ENCODE measurements at places on chromosomes 1 and 21.

DNA sequence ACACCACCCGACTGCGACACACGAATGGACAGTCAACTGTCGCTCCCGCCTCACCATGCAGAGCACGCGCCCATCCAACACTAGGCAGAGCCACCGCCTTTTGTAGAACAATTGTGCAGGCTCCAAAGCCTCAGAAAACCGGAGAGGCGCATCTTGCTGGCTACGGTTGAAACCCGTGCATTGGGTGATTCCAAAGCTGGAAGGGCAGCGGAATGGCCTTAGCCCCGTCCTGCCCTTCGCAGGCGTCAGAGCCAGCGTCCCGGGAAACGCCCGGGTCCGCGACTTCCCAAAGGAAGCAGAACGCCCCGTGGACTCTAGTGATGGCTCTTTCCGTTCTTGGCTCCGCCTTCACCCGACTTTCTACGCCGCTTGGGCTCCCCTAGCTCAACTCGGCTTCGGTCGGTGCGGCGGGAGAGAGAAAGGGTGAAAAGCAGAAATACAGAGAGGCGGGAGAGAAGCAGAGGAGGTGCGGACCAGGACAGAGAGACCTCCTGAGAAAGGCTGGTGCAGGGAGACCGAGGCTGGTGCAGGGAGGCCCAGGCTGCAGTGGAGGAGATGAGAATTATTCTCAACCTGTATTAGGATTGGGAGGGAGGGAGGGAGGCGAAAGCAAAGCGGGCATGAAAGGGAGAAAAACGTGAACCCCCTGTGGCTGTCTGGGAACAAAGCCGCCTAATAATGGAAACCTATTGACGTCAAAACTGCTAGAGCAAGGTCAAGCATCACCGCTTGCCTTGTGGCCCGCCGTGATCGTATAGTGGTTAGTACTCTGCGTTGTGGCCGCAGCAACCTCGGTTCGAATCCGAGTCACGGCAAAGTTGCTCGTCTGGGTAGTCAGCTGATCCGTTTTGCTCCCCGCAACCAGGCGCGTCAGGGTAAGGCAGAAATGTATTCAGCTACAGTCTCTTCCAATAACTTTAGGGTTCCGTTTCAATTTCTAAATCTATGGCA, 99.5 kb downstream of the PRKAB2 start:
- H3K4me3 ChIP-seq = peak overlapping the region; percentile 89
- H3K27me3 ChIP-seq = peaks cover 78% of the 10 kb centered on the region
- H3K36me3 ChIP-seq = peaks cover 7% of the 10 kb centered on the region
- no peak for DNase-seq
- H3K27ac ChIP-seq = no peak overlapping the region
- H3K4me1 ChIP-seq = peaks cover 9% of the 10 kb centered on the region

DNA sequence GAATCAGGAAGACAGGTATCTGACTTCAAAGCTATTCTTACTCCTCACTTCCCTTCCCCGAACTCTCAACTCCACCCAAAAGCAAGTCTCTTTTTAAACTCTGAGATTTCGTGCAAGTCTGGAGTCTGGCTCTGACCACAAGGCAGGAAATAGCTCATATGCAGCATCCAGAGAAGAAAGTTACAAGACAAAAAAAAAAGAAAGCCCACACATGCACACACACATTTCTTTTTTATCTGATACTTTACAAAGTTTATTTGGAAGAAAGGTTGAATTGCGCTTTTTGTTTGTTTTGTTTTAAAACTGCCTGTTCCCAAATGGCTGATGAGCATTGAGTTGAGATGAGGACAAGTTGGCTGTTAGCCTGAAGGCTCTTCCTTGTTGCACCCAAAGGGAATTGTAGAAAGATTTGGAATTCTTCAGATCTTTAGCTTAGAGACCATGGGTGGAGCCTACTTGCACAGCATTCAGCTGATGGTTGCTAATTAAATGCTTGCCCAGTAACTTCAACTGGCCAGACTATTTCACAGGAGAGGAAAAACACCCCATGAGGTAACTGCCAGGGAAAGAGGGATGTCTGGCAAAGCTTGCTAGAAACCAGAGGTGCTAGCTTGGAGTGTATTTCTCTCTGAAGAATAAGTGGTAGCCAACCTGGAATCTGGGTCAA, 490.3 kb downstream of the TTLL7 start:
- H3K27me3 ChIP-seq = no peaks in the 10 kb centered on the region
- no peaks in the 10 kb centered on the region for H3K4me1 ChIP-seq
- H3K27ac ChIP-seq = no peak overlapping the region

- H3K27ac ChIP-seq = no peak overlapping the region
- no peaks in the 10 kb centered on the region for H3K27me3 ChIP-seq
- H3K36me3 ChIP-seq = no peaks in the 10 kb centered on the region
- no peak overlapping the region for H3K4me3 ChIP-seq
- peaks cover 4% of the 10 kb centered on the region for H3K4me1 ChIP-seq
Measured at GRCh38 chr1:185016880-185017279, 28.5 kb upstream of the RNF2 start.

GRCh38 chr1:54566438-54567141, 18.6 kb downstream of the ACOT11 start:
- no peak overlapping the region for H3K4me3 ChIP-seq
- peaks cover 13% of the 10 kb centered on the region for H3K4me1 ChIP-seq
- H3K36me3 ChIP-seq = no peaks in the 10 kb centered on the region

DNA sequence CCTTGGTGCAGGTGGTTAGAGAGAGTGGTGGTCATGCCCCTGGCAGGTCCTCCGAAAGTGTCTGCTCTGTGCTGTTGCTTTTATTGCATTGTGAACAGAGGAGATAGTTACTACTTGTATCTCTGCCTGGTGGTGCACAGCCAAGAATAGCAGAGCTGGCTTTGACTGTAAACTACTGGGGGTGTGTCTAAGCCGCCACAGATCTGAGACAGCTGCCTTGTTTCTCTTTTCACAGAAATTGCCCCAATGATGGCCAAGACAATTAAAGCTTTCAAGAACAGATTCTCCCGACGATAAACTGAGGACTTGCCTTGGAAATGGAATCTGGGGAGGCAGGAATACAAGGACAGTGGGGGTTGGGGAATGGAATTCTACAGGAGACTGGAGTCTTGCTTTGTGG, 16.0 kb downstream of the ELOA start:
- H3K27me3 ChIP-seq = no peaks in the 10 kb centered on the region
- no peak overlapping the region for H3K27ac ChIP-seq
- H3K4me3 ChIP-seq = no peak overlapping the region
- no peak for DNase-seq
- peaks cover 15% of the 10 kb centered on the region for H3K36me3 ChIP-seq

GRCh38 chr1:101507547-101507971, 270.7 kb downstream of the S1PR1 start:
- no peak overlapping the region for H3K4me3 ChIP-seq
- no peak for DNase-seq
- H3K36me3 ChIP-seq = no peaks in the 10 kb centered on the region
- no peaks in the 10 kb centered on the region for H3K4me1 ChIP-seq
- H3K27me3 ChIP-seq = no peaks in the 10 kb centered on the region

DNA sequence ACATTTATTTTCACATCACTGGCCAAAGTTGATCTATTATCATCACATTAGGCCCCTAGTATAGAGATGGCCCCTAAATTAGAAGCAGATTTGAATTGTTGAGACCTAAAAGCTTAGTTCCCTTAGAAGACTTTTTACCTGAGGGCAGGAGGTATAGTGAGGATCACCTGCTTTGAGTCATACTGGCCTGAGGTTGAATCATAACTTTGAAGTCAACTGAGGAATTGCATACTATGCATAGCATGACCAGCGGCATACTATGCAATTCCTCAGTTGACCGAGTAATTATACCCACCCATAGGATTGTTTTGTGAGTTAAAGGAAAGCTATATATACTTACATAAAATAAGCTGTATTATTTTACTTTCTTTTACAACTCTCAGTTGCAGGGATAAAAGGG, 50.3 kb upstream of the DPH5 start:
- no peak overlapping the region for H3K4me3 ChIP-seq
- H3K27me3 ChIP-seq = no peaks in the 10 kb centered on the region
- no peak for DNase-seq
- peaks cover 20% of the 10 kb centered on the region for H3K4me1 ChIP-seq
- H3K27ac ChIP-seq = no peak overlapping the region

DNA sequence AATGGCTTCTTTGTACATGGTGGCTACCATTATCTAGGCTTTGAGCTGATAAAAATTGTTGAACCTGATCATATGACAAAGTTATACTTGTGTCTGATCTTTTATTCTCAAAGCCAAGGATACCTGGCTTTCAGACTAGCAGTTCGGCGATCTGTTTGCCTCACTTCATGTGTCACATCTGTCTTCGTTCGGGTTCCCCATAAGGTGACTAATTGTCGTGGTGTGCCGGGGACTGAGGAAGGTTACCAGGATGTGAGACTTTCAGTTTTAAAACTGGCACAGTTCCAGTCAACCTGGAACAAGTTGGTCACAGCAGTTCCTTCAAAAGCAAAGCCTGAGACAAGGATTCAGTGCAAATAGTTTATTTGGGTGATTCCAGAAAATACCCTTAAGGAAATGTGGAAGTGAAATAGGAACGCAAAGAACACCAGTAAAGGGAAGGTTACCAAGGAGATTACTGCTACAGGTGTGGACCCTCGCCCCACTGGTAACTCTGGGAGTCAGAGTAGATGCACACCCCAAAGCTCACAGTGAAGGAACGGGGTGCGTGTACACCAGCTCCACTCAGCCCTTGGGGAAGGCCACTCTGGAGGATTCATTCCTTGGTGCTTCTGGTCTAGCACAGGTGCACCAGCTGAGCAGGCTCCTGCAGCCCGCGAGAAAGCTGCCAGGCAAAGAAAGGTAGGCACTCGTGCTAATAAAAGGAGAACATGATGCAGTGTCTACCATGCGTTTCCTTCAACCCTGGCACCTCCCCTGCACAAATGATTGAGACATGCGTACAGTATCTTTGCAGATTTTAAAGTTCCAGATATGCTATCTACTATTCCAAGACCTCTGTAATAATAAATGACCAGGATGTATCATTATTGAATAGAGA, 69.0 kb downstream of the VWA5B1 start:
- H3K36me3 ChIP-seq = no peaks in the 10 kb centered on the region
- H3K4me3 ChIP-seq = no peak overlapping the region
- H3K27ac ChIP-seq = no peak overlapping the region
- H3K4me1 ChIP-seq = no peaks in the 10 kb centered on the region
- H3K27me3 ChIP-seq = peaks cover 66% of the 10 kb centered on the region

- peaks cover 4% of the 10 kb centered on the region for H3K36me3 ChIP-seq
- H3K4me1 ChIP-seq = peaks cover 4% of the 10 kb centered on the region
- no peak overlapping the region for H3K27ac ChIP-seq
- DNase-seq = no peak
- H3K27me3 ChIP-seq = no peaks in the 10 kb centered on the region
- no peak overlapping the region for H3K4me3 ChIP-seq
Measured at GRCh38 chr1:97845805-97846204, 75.0 kb downstream of the DPYD start.

GRCh38 chr1:197083474-197083873, 16.4 kb upstream of the F13B start:
- DNase-seq = no peak
- no peaks in the 10 kb centered on the region for H3K4me1 ChIP-seq
- H3K27me3 ChIP-seq = no peaks in the 10 kb centered on the region
- H3K36me3 ChIP-seq = peaks cover 65% of the 10 kb centered on the region

- H3K27me3 ChIP-seq = no peaks in the 10 kb centered on the region
- no peak overlapping the region for H3K27ac ChIP-seq
- H3K36me3 ChIP-seq = no peaks in the 10 kb centered on the region
- peaks cover 8% of the 10 kb centered on the region for H3K4me1 ChIP-seq
- no peak for DNase-seq
- H3K4me3 ChIP-seq = no peak overlapping the region
Measured at GRCh38 chr1:81220614-81221071, 580.1 kb upstream of the ADGRL2 start.

- H3K27me3 ChIP-seq = no peaks in the 10 kb centered on the region
- DNase-seq = no peak
- peaks cover 24% of the 10 kb centered on the region for H3K4me1 ChIP-seq
- peaks cover 25% of the 10 kb centered on the region for H3K36me3 ChIP-seq
Measured at GRCh38 chr1:236025836-236026235, 39.1 kb downstream of the NID1 start.

DNA sequence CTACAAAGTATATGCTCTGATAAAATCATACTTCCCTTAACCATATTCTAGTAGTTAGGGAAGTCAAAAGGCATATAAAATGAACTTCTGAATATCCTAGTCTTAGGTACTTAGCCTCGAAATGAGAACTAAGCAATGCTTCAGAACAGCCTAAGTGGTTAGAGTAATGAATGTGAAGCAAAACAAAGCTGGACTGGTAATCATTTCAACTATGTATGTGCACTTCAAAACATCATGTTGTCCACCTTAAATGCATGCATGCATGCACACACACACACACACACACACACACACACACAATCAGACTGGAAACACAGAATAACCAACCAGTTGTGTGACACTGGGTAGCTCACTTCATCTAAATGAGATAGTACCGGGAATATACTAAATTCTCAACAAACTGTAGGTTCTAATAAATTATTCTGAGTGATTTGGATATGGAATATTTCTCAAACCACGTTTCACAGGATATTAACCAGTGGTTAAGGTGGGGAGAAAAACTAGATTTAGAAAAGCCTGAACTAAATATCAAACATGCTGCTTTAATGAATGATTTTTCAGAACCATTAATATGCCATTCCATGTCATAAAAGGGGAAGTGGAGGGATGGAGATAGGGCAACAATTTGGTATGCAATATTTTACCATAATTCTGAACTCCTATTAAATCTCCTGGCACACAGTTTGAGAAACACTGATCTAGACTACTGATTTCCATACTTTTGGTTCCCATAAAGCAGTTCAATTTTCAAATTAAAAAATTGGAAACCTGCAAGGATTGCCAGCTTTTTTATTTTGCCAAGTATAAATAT, 19.5 kb downstream of the RNF115 start:
- H3K36me3 ChIP-seq = peaks cover 8% of the 10 kb centered on the region
- no peak overlapping the region for H3K4me3 ChIP-seq
- peaks cover 16% of the 10 kb centered on the region for H3K4me1 ChIP-seq
- H3K27ac ChIP-seq = no peak overlapping the region

DNA sequence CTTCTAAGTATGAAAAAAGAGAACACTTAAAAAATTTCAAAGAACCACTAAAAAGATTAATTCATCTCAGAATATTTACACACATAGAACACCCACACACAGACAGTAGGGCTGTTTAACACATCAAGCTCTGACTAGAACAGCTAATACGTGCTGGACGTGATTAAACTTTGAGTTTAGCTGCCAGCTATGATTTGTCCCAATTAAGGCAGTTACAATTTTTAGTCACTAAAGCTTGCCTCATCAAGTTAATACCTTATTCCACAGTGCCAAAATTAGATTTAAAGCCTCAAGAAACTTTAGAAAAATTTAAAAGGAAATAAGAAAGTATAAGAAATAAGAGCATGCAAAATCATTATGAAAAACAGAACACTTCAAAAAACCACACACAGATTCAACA, 18.9 kb downstream of the SLC16A1 start:
- H3K27ac ChIP-seq = no peak overlapping the region
- H3K4me1 ChIP-seq = peaks cover 40% of the 10 kb centered on the region
- no peaks in the 10 kb centered on the region for H3K27me3 ChIP-seq
- DNase-seq = no peak
- H3K36me3 ChIP-seq = no peaks in the 10 kb centered on the region

- H3K36me3 ChIP-seq = no peaks in the 10 kb centered on the region
- H3K4me1 ChIP-seq = peaks cover 9% of the 10 kb centered on the region
- no peaks in the 10 kb centered on the region for H3K27me3 ChIP-seq
- H3K4me3 ChIP-seq = no peak overlapping the region
- H3K27ac ChIP-seq = no peak overlapping the region
Measured at GRCh38 chr1:210700511-210700910, 371.8 kb downstream of the HHAT start.

GRCh38 chr1:66633159-66633558, 99.2 kb downstream of the SGIP1 start:
- no peak overlapping the region for H3K4me3 ChIP-seq
- no peaks in the 10 kb centered on the region for H3K36me3 ChIP-seq
- H3K4me1 ChIP-seq = no peaks in the 10 kb centered on the region
- DNase-seq = no peak
- H3K27ac ChIP-seq = no peak overlapping the region
- peaks cover 9% of the 10 kb centered on the region for H3K27me3 ChIP-seq
